ENCODE measurements at places on chromosomes 13 and 19.

GRCh38 chr19:17156947-17157302 lies 58.2 kb upstream of the USE1 start:
- DNase-seq: no peak

GRCh38 chr13:49140910-49141611 lies 79.1 kb upstream of the MLNR start:
- no peak for DNase-seq

DNA sequence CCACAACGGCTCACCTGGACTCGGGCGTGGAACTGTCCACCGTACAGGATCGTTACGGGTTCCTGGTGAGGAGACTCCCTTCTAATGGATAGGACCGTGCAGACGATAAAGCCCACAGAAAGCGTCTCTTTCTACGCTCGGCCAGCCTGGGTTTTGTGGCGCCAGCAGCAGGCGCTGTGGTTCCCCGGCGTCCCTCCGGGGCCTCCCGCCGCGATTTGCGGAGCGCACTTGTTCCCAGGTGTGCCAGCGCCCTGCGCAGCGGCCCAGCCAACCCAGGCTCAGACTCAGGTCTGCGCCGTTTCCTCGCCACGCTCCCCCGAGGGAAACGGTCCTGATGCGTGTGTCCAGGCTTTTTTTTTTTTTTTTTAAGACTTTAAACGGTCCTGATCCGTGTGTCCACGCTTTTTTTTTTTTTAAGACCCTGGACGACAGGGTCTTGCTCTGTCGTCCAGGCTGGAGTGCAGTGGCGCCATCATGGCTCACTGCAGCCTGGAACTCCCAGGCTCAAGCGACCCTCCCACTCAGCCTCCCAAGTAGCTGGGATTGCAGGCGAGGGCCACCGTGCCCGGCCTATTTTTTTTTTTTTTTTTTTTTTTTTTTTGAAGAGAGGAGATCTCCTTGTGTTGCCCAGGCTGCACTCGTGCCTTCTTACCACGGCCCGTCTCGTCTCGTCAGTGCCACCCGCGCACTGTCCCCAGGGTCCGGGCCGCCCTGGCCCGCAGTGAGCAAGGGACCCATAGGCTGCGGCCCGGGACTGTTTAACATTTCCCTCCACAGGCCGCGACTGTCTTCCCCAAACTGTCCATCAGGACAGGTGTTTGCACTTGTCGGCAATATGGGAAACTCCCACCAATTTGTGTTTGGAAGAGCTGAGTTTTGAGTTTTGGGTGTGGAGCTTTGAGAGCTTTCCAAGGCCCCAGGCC lies 23.8 kb downstream of the GJA3 start:
- DNase-seq: no peak

DNA sequence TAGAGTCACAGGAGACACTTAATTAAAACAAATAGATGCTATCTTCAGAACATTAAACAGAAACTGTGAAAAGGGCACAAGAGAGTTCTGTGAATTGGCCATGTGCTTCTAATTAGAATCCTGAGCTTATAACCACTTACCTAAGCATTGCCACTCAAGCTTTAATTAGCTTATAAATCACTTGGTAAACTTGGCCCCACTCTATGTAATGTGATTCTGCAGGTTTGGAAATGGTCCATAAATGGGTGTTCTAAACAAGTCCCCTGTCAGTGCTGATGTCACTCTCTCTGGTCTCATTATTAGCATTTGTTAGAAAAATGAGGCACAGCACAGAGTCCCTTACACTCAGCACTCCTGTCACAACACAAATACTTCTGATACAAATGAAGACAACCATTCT lies 18.0 kb downstream of the ZNF91 start:
- DNase-seq: no peak

DNA sequence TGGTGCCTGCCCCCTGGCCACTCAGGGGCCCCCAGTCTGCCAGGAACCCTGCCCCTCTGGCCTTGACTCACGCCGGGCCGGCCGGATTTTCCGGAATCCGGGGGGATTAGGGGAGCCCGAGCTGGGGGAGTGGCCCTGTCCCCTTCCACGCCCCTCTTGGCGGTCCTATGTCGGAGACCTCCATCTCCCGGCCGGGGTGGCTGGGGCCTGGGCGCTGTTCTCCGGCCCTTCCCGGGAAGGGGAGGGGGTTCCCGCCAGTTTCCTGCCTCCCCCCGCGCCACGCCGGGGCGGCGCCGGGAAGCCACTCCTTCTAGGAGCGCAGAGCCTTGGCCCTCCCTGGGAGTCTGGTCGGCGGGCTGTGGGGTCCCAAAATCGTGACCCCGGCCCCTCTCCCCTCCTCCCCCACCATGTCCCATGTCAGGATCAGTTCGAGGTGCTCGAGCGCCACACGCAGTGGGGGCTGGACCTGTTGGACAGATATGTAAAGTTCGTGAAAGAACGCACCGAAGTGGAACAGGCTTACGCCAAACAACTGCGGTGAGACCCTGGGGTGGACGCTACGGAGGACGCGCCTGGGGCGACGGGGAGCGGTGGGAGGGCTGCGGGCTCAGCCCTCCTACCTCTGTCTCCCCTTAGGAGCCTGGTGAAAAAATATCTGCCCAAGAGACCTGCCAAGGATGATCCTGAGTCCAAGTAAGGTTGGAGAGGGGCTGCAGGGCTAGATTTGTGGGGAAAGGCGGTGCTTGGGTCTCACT lies 1.3 kb downstream of the TRIP10 start:
- DNase-seq: peak; percentile 30

- DNase-seq: no peak
Observed at GRCh38 chr19:44904426-44904994, 1.1 kb upstream of the APOE start.

GRCh38 chr19:44725684-44726083 lies 22.8 kb upstream of the BCL3 start:
- DNase-seq: no peak

GRCh38 chr19:50952910-50953309 lies at the start of gene KLK5:
Gene KLK5 (minus strand): TSS chr19:50953038. CDS start chr19:50952657, 381 bp downstream.
- DNase-seq: no peak
